ENCODE measurements at places on chromosomes 4 and X.
A peak's percentile ranks its signal among the peaks of the same experiment; 100 is the strongest.

DNA sequence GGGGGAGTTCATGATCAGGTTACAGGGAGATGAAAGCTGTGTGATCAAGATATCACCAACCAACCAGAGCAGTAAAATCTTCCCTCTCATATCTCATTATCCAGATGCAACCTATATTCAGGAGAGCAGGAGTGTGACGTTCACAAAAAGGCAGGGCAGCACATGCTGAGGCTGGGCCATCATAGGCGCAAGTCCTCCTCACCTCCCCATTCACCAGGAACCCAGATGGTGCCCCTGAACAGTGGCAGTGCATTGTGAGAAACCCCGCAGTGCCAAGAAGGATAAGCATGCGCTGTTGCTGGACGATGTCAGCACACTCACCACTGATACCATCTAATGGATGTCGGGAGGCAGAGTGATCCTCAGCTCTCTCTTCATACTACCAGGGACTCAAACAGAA is 170.9 kb downstream of the COL25A1 start:
- DNase-seq, result no peak

- DNase-seq, result no peak
These were observed 35.2 kb upstream of the SMS start for GRCh38 chrX:21905313-21905712.

DNA sequence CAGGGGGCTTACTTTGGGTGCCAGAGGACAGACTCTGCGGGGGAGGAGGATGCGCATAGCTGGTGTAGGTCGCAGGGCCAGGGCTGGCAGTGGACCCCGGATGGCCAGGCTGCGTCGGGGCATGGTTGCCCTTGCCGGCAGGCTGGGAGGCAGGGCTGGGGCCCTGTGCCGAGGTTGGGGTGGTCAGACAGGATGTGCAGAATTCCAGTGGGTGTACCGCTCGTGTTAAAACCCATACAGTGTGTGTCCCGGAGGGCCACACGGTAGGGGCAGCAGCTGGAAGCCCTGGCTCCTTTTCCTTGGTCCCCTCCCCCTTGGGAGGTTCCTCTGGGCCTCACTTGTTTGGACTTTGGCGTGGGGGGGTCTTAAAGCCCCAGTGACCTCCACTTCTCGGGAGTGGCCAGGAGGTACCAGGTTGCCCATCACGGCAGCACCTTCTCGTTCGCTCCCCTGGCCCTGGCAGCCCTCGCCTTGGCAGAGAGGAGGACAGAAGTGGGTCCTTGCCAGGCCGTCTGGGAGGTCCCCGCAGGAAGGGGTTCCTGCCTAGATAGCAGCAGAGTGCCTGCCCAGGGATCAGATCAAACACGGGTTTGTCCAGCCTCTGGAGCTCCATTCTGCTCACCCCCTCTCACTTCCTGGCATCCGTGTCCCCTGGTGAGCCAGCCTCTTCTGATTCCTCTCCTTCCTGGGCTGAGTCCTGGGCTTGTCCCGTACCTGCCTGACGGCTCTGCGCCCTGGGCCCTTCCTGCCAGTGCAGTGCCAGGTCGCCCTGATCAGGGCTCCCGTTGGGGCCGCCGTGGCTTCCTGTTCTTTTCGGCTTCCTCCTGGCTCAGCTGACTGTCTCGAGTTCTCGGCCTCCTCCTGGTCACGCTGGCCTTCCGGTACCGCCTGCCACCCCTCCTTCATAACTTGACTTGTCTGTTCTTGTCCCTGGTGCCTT is 56.7 kb upstream of the HGFAC start:
- no peak for DNase-seq

DNA sequence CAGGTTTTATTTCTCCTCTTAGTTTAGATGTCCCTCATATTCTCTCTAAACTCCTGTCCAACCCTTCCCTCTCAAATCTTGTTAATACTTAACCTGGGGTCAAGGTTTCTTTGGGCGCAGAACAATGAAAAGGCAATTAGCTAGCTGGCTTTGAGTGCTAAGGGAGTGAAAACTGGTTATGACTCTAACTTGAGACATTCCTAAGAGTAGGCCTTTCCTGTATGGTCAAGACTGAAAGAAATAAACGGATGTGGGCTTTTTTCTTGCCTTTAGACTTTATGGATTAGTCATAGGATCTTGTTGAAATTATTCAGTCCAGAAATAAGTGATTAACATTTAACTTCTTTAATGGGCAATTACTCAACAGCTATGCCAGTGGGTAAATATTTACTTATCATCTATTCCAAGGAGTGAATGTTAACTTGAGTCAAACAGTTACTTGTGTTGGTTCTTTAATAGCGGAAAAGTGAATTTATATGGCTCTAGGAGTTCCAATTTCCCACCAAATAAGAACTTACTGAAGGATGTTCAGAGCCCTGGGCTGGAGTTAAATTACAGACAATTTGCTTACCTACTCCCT is 141.7 kb upstream of the SCML1 start:
- peak; percentile 32 for DNase-seq

- DNase-seq, result no peak
These were observed 280.5 kb downstream of the DHRSX start for GRCh38 chrX:2220296-2220695.

GRCh38 chr4:67521506-67521905 is 23.8 kb downstream of the CENPC start:
- DNase-seq, result no peak

DNA sequence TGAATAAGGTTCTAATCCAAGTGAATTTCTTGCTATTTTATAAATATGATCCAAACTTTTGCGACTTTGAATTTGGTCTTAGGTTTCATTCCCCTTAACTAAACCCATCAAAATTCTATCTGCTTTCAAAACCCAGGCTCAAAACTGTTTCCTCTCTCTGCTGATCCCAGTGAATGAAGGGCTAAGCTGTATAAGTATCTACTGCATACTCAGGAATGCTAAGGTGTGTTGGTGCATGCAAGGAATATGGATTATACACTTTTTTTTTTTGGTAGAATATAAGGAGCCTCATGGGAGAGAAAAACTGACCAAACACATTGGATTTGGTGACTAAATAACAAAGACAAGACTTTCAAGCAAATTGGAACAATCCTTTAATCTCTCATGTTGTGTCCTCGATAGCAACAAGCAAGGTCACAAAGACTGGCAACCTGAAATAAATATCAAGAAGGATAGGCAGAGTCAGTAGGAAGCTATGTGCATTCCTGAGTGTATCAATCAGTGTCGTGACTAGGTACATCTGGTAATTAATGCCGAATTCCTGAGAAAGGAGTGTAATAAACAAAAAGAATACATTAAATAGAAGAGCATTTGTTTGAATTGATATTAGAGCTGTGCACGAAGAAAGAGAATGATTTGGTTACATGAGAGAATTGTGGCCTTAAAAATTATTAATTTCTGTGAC is 74.3 kb upstream of the KCTD8 start:
- no peak for DNase-seq

DNA sequence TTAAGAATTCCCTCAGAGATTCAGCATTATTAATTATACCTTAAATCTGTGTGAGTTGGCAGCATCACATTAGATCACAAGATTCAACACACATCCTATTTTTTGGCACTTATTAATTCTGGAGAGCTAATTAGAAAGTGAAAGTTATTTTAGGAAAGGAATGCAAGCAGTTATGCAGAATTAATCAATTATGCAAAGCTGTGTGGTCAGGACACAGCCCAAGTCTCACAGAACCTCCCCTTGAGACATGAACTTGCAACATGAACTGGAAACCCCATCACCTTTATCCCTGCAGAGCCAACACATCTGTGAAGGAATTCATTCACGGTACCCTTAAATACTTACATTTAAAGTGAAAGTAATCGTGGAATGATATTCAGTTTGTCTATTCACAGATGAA is 80.5 kb downstream of the TSPAN5 start:
- no peak for DNase-seq

- peak; percentile 57 for DNase-seq
These were observed 148.9 kb upstream of the JADE1 start for GRCh38 chr4:128660361-128661215.

- peak; percentile 3 for DNase-seq
These were observed 229.8 kb downstream of the DKK2 start for GRCh38 chr4:106806158-106806797.

DNA sequence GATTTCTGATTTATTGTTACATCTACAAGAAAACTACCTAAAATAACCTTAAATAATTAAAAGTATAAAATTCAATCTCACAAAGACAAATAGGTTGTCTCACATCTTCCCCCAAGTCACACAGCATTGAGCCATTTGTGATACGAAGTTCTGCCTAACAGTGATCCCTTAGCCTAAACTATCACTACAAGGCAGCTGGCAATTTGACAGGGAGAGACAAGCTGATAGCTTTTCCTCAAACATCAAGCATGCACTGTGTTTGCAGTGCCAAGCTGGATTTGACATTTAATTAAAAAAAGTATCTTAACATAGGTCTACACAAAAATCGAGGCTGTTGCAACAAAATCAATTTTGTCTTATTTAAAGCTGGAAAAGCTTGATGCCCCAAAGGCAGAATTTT is 464.7 kb upstream of the TRAM1L1 start:
- DNase-seq, result no peak

DNA sequence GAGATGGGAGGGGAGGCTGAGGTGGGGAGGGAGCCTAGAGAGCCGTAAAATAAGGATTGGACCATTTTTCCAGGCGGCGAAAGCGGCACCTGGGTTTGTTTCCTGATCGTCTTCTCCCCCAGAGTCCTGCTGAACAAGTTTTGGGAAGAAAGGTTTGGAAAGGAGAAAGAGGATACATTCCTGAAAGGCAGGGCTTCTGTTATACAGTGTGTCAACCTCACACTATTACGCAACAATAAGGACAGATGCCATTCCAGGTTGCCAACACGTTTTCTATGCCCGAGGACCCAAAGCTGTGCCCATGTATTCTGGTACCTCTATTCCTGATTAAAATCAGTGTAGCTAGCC is 658 bp downstream of the SCOC start:
- no peak for DNase-seq

- DNase-seq, result peak; percentile 19
These were observed 72.3 kb upstream of the GRID2 start for GRCh38 chr4:92231511-92231910.

DNA sequence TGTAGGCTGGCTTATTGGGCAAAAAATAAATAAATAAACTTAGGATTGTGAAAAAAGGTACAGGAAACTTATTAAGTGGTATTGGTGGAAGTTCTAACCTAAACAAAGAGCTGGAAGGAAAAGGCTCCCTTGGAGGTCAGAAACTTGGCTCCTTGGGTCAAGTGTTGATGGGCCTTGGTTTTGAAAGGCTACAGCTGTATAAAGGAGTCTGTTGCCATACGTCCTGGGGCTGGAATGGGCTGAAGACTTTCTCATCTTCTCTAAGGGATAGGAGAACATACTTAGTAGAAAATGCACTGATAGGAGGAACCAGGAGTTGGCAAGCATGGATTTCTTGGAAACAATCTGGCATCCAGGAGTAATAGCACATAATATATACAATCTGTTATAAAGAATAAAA is 56.6 kb downstream of the PDLIM5 start:
- no peak for DNase-seq

- peak; percentile 72 for DNase-seq
These were observed 993.9 kb downstream of the PDHA2 start for GRCh38 chr4:96833831-96834230.

DNA sequence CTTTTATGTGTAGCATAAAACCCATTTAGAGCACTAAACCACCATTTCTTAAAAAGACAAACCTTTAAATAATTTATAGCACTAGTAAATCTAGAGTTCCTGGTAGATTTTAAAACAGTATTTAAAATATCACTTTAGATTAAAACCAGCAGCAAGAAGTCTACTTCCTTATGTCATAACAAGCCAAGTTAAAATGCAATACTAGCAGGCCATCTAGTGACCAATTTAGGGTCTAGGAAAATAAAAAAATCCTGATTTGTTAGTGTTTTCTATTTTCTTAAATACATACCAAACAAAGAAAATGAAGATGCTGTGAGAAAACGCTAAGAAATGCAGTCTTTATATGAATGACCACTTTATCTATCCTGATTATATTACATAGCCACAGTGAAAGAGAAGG is 53.9 kb downstream of the PAPSS1 start:
- peak; percentile 45 for DNase-seq

- no peak for DNase-seq
These were observed 12.7 kb upstream of the CD40LG start for GRCh38 chrX:136635235-136635634.

GRCh38 chrX:106467422-106467821 is 144.4 kb upstream of the RADX start:
- no peak for DNase-seq

GRCh38 chr4:185016946-185017758 is 1.1 kb upstream of the HELT start:
- DNase-seq, result no peak

GRCh38 chr4:32042486-32043247 is 1322.5 kb downstream of the PCDH7 start:
- DNase-seq, result no peak

- no peak for DNase-seq
These were observed 18.8 kb downstream of the NEXMIF start for GRCh38 chrX:74906417-74906816.

DNA sequence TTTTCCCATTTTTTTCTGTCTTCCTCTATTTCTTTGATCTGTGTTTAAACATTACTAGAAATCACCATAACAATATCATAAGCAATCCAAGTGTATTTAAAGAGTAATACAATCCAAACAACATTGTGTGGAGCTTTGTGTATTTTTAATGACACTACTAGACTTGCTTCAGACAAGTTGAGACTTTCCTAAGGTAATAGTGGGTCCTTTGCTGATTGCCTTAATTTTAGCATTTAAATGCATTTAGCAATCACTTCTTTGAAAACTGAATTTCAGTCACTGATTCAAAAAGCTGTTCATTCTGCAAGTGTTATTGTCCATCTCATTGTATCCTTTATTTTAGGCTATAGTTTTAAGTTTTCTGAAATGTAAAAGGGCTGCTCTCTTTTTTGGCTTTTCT is 804.8 kb downstream of the ADGRL3 start:
- DNase-seq, result no peak

- peak; percentile 19 for DNase-seq
These were observed 17.8 kb downstream of the DKK2 start for GRCh38 chr4:107018344-107018735.

- peak; percentile 35 for DNase-seq
These were observed 1.9 kb downstream of the MYL5 start for GRCh38 chr4:675980-676870.

DNA sequence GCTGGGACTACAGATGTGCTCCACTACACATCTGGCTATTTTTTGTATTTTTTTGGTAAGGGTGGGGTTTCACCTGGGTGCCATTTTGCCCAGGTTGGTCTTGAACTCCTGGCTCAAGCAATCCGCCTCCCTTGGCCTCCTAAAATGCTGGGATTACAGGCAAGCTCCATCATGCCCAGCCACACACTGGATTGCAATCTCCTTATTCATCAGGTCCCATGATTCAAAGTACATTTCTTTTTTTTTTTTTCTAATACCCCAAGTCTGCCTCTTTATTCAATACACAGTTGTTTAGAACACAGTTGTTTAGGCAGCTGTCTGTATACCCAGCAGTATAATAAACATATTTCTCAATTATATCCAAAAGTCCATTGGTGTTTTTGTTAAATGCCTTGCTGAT is 130.3 kb upstream of the ARSJ start:
- peak; percentile 73 for DNase-seq

- no peak for DNase-seq
These were observed 125.0 kb upstream of the SMIM10 start for GRCh38 chrX:134865682-134866255.

- no peak for DNase-seq
These were observed 6.6 kb upstream of the ASB11 start for GRCh38 chrX:15322072-15322471.

GRCh38 chr4:25845841-25846653 is 16.7 kb downstream of the SEL1L3 start:
- DNase-seq, result no peak

- DNase-seq, result no peak
These were observed 270.1 kb upstream of the LDB2 start for GRCh38 chr4:17168571-17168970.

- no peak for DNase-seq
These were observed 285.0 kb downstream of the ASMT start for GRCh38 chrX:1899841-1900240.

- peak; percentile 0 for DNase-seq
These were observed 810.7 kb upstream of the AMOT start for GRCh38 chrX:113651306-113651705.
